ENCODE measurements at places on chromosomes 5 and 9. TPM values are rescaled to one million over a fixed set of nuclear protein-coding genes. Genes with fewer than 3 reads are reported as not detected.

The PIP5K1B gene
- total RNA-seq, result 2.9 TPM

The BNIP1 gene
- 12.5 TPM for total RNA-seq

The CDX1 gene
- total RNA-seq, result not detected

The DPP7 gene
- 152 TPM for total RNA-seq

The ANXA2R gene
- total RNA-seq, result 10.6 TPM

DNA sequence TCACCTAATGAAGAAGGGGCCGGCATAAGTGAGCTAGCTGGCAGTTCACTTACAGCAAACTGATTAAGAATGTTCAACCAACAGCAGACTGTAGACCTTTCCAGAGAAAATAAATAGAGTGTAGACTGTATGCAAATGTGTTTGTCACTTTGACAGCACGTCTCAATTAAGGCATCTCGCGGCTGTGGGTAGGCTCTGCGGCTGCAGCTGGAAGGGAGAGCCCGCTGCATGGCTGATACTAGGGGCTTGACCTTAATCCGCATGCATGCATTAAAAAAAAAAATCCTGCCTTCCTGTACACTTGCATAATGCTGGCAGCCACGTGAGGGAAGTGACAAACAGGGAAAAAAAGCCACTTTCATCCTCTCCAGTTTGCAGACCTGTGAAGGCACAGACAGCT lies 82.3 kb downstream of the CRB2 start:
- H3K36me3 ChIP-seq, result no peaks in the 10 kb centered on the region
- no peaks in the 10 kb centered on the region for H3K27me3 ChIP-seq
- H3K4me1 ChIP-seq, result no peaks in the 10 kb centered on the region

GRCh38 chr5:44919560-44919959 lies 110.8 kb downstream of the MRPS30 start:
- no peaks in the 10 kb centered on the region for H3K36me3 ChIP-seq
- no peak overlapping the region for H3K4me3 ChIP-seq
- no peaks in the 10 kb centered on the region for H3K27me3 ChIP-seq
- no peak for DNase-seq
- H3K4me1 ChIP-seq, result no peaks in the 10 kb centered on the region
- no peak overlapping the region for H3K27ac ChIP-seq

GRCh38 chr9:68778635-68779034 lies 73.6 kb downstream of the PIP5K1B start:
- H3K27me3 ChIP-seq, result no peaks in the 10 kb centered on the region
- no peak overlapping the region for H3K27ac ChIP-seq
- no peak overlapping the region for H3K4me3 ChIP-seq
- H3K36me3 ChIP-seq, result no peaks in the 10 kb centered on the region
- H3K4me1 ChIP-seq, result peaks cover 41% of the 10 kb centered on the region

DNA sequence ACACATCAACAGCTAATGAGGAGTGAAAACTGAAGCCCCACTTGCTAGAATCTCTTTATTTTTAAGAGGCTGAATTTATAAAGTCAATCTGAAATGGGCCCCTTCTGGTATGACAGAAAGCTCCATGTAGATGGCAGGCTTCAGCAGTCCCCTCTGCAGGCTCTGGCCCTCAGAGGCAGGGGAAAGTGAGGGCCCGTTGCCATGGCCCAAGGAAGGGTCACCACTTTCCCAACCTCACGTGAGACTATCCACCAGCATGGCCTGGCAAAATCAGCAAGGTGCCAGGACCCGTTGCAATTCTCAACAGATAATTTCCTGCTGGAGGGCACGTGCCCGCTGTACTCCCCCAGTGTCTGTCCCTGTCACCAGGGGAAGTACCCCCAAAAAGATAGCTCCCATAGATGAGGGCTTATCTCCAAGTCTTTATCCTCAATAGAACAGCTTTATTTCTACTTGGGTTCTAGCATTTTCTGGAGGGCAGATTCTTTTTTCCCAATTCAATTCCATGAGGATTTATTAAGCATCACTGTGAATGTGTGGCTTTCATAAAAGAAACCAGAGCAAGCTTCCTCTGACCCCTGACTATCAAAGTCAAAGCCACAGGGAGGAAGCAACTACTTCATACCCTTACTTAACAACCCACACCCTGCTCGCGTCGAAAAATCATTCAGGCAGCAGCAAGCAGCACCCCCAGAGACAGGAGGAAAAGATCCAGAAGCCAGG lies 85.4 kb upstream of the FSTL4 start:
- no peaks in the 10 kb centered on the region for H3K27me3 ChIP-seq
- no peak overlapping the region for H3K27ac ChIP-seq
- H3K4me1 ChIP-seq, result no peaks in the 10 kb centered on the region
- DNase-seq, result no peak
- no peak overlapping the region for H3K4me3 ChIP-seq

DNA sequence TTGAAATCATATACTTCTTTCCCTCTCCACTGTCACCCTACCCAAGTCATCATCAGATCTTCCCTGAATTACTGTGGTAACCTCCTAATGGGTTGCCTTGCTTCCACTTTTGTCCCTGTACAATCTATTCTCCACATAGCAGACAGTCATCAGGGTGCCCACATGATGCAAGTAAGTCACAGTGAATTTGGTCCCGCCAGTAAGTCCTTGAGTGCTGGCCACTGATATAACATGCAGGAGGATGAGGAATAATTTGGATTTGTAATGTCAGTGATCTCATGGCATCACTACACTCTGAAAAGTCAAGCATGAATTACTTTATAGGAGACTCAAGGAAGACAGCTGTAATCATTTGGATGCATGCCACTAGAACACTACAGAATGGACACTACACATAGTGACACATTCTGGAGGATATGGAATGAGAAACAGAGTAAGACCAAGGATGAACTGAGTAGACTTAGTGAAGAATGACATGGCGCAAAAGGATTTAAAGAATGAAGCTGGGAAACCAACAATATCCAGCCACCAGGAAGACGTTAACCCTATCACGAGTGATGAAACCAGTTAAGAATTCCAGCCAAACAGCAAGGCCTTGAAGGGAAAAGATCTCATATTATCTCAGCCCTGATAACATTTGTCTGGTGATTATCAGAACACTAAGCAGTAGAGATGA lies 28.6 kb downstream of the MARCHF3 start:
- DNase-seq, result no peak
- H3K27ac ChIP-seq, result no peak overlapping the region
- H3K4me1 ChIP-seq, result no peaks in the 10 kb centered on the region
- no peak overlapping the region for H3K4me3 ChIP-seq
- H3K36me3 ChIP-seq, result no peaks in the 10 kb centered on the region
- H3K27me3 ChIP-seq, result no peaks in the 10 kb centered on the region

- H3K4me1 ChIP-seq, result no peaks in the 10 kb centered on the region
- H3K36me3 ChIP-seq, result no peaks in the 10 kb centered on the region
- no peak overlapping the region for H3K4me3 ChIP-seq
These were observed 238.3 kb downstream of the MEF2C start for GRCh38 chr5:88644676-88645075.

GRCh38 chr9:18275313-18275990 lies 198.5 kb upstream of the ADAMTSL1 start:
- no peaks in the 10 kb centered on the region for H3K4me1 ChIP-seq
- H3K27me3 ChIP-seq, result no peaks in the 10 kb centered on the region
- no peak overlapping the region for H3K4me3 ChIP-seq
- no peaks in the 10 kb centered on the region for H3K36me3 ChIP-seq
- no peak overlapping the region for H3K27ac ChIP-seq
- DNase-seq, result no peak

GRCh38 chr5:42593591-42593990 lies 163.0 kb upstream of the CCDC152 start:
- no peak overlapping the region for H3K4me3 ChIP-seq
- H3K27ac ChIP-seq, result no peak overlapping the region
- no peaks in the 10 kb centered on the region for H3K27me3 ChIP-seq
- DNase-seq, result no peak
- peaks cover 16% of the 10 kb centered on the region for H3K4me1 ChIP-seq
- H3K36me3 ChIP-seq, result no peaks in the 10 kb centered on the region

- H3K27ac ChIP-seq, result peak overlapping the region; percentile 98
- no peaks in the 10 kb centered on the region for H3K27me3 ChIP-seq
- H3K4me1 ChIP-seq, result peaks cover 83% of the 10 kb centered on the region
- no peaks in the 10 kb centered on the region for H3K36me3 ChIP-seq
- H3K4me3 ChIP-seq, result no peak overlapping the region
These were observed 47.1 kb downstream of the SH3PXD2B start for GRCh38 chr5:172407241-172407691.

DNA sequence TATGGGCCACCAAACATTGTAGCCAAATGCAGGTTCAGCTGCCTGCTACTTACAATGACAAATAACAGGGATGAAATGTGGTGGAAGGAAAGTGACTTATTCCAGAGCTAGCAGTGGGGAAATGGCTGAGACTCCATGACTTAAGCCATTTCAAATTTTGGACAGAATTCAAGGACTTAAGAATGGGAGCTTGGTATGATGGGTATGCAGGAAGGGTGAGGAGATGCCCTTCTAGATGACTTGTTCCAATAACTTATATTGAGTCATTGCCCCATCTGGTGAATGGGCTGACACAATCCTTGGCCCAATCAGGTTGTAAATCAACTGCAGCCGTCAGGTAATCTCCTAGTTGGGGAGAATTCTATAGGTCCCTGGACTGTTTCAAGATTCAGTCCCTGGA lies 230.7 kb upstream of the SGCD start:
- no peaks in the 10 kb centered on the region for H3K27me3 ChIP-seq
- H3K4me1 ChIP-seq, result no peaks in the 10 kb centered on the region
- no peak overlapping the region for H3K27ac ChIP-seq
- no peaks in the 10 kb centered on the region for H3K36me3 ChIP-seq
- no peak overlapping the region for H3K4me3 ChIP-seq

DNA sequence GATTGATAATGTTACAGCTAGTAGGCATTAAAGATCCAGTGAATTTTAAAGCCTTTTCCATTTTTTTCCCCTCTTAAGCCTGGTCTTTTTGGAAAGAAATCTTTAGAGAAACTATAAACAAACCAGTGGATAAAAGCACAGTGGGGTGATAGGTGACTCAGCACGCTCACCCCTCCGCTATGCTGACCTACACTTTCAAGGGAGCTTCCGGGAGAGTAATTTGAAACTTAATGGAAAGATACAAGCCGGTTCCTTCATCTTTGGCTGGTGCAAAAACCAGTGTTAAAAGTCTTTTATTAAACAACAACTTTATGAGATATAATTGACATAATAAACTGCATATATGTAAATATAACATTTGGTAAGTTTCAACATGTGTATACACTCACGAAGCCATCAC lies 27.0 kb upstream of the ALDOB start:
- no peak overlapping the region for H3K27ac ChIP-seq
- no peak overlapping the region for H3K4me3 ChIP-seq
- H3K27me3 ChIP-seq, result no peaks in the 10 kb centered on the region

DNA sequence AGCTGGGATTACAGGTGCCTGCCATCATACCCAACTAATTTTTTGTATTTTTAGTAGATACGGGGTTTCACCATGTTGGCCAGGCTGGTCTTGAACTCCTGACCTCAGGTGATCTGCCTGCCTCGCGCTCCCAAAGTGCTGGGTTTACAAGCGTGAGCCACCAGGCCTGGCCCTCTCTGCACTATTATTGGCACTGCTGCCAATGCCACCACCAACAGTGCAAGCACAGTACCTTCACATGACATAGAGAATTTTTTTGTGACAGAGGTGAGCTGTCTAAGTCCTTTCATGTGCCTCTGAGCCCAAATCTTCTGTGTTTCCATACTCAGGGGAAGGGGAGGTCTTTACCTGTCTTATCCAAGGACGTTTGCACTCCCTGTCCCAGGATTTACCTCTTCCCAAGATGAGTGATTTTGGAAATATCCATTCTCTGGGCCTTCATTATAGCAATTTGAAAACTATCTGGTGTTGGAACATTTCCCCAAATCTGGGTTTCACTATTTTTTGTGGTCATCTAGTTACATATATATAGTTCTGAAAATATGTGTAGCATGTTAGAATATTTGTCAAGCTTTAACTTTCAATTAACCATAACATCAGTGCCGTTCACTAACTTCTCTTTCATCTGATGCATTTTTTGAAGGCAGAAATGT lies 5.4 kb upstream of the CD180 start:
- no peak overlapping the region for H3K27ac ChIP-seq
- H3K36me3 ChIP-seq, result no peaks in the 10 kb centered on the region
- H3K4me1 ChIP-seq, result peaks cover 28% of the 10 kb centered on the region
- no peaks in the 10 kb centered on the region for H3K27me3 ChIP-seq

- no peak for DNase-seq
- no peak overlapping the region for H3K4me3 ChIP-seq
- no peaks in the 10 kb centered on the region for H3K4me1 ChIP-seq
- H3K27me3 ChIP-seq, result no peaks in the 10 kb centered on the region
- no peaks in the 10 kb centered on the region for H3K36me3 ChIP-seq
- no peak overlapping the region for H3K27ac ChIP-seq
These were observed 26.9 kb downstream of the GPRIN1 start for GRCh38 chr5:176583076-176583475.

GRCh38 chr9:38295764-38296163 lies 96.7 kb upstream of the ALDH1B1 start:
- no peak for DNase-seq
- H3K27ac ChIP-seq, result no peak overlapping the region
- H3K4me3 ChIP-seq, result no peak overlapping the region
- H3K4me1 ChIP-seq, result peaks cover 5% of the 10 kb centered on the region
- no peaks in the 10 kb centered on the region for H3K27me3 ChIP-seq

DNA sequence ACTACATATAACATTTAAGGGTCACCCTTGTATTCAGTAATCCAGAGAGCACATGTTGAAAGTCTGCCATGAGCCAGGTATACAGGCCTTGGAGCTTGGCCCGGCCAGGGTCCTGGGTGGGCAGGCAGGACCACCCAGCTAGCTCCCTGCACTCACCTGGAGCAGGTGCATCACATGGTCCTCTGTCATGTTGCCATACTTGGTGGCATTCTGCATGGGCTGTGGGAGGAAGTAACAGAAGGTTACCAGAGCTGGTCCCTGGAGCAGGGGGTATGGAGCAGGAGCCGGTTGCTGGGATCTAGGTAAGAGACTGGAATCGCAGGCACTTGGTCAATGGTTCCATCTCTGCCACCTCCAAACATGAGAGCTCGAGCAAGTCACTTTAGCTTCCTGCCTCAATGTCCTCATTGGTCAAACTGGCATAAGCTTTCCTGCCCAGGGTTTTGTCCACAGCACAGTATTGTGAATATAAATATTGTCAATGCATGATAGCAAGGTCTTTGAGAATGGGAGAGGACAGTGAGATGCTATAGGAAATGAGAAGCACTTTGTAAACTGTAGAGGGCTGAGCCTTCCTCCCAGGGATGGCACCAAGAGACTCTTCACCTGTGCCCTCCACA lies 6.5 kb downstream of the CD74 start:
- no peaks in the 10 kb centered on the region for H3K27me3 ChIP-seq
- H3K27ac ChIP-seq, result no peak overlapping the region
- H3K36me3 ChIP-seq, result no peaks in the 10 kb centered on the region
- H3K4me3 ChIP-seq, result no peak overlapping the region
- DNase-seq, result no peak
- H3K4me1 ChIP-seq, result peaks cover 6% of the 10 kb centered on the region

DNA sequence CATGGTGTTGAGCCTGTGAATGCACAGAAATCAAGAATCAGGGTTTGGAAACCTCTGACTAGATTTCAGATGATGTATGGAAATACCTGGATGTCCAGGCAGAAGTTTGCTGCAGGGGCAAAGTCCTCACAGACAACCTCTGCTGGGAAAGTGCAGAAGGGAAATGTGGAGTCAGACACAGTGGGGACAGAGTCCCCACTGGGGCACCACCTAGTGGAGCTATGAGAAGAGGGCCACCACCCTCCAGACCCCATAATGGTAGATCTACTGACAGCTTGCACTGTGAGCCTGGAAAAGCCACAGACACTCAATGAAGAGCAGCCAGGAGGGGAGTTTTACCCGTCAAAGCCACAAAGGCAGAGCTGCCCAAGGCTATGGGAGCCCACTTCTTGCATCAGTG lies 181.9 kb upstream of the SEMA6A start:
- no peaks in the 10 kb centered on the region for H3K4me1 ChIP-seq
- no peak for DNase-seq
- no peaks in the 10 kb centered on the region for H3K36me3 ChIP-seq
- no peaks in the 10 kb centered on the region for H3K27me3 ChIP-seq

- no peak overlapping the region for H3K4me3 ChIP-seq
- no peak for DNase-seq
- no peaks in the 10 kb centered on the region for H3K4me1 ChIP-seq
- no peaks in the 10 kb centered on the region for H3K36me3 ChIP-seq
- H3K27ac ChIP-seq, result no peak overlapping the region
These were observed 253.2 kb downstream of the CDH18 start for GRCh38 chr5:19734776-19735175.

Data from vagina (tissue), 2 donors.